Epithelial cell of proximal tubule (primary cell): ENCODE measurements at places on chromosomes 3 and 15. TPM values are rescaled to one million over a fixed set of nuclear protein-coding genes. Genes with fewer than 3 reads are reported as not detected.
A peak's percentile ranks its signal among the peaks of the same experiment; 100 is the strongest.

DNA sequence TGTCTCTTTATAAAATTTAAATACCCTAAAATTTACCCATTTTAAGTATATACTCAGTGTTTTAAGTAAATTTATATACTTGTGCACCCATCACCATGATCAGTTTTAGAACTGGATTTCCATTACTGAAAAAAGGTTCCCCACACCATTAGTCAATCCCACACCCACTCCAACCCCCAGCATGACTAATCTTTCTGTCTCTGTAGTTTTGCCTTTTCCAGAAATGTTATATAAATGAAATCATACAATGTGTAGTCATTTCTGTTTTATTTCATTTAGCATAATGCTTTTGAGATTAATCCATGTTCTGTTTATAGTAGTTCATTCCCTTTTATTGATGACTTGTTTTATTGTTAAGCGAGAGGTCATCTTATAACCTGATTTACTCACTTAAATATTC is 66.1 kb upstream of the LIMD1 start:
- no peak for DNase-seq

GRCh38 chr3:44339181-44340057 is 853 bp downstream of the TCAIM start:
- DNase-seq, result no peak

- DNase-seq, result peak; percentile 68
Observed at GRCh38 chr3:150237490-150237889, 170.6 kb upstream of the TSC22D2 start.

Gene GHSR
- total RNA-seq, result not detected in 2 replicates
